Skeletal muscle cell (primary cell): ENCODE measurements at places on chromosomes 4 and X.
A peak's percentile ranks its signal among the peaks of the same experiment; 100 is the strongest.

GRCh38 chr4:146342600-146343192 lies 128.4 kb downstream of the REELD1 start:
- DNase-seq = no peak

DNA sequence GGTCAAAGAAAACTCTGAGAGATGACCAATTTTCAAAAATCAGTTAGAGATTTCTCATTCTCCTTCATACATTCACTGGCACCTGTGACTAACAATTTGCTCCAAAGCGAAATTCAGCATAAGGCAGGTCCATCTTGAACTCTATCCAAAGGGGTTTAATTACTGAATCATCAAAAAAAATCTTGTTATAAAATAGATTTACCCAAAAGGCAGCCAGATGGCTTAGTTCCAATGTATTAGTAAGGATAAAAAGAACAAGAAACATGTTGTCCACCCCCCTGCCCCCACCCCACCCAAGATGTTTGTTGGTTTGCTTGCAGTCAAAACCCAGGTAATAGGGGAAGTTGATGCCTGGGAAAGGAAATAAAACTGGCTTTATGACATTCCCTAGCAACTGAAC lies 200.3 kb downstream of the ANTXR2 start:
- no peak for DNase-seq

DNA sequence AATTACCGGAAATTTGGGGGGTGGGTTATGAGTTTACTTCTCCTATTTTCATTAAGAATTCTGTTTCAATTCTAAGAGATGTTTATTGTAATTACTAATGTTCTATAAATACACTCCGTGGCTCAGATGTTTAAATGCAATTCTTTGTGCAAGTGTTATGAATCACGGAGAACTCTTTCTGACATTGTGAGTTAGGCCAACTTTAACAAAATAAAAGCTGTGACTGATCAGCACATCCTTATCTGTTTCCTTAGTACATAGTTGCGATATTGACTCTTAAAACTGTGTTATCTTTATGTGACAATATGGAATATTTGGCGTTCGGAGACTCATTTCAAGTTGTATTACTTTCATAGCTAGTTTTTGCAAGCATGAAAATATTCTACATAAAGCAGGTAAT lies 902 bp downstream of the KLHL4 start:
- no peak for DNase-seq

DNA sequence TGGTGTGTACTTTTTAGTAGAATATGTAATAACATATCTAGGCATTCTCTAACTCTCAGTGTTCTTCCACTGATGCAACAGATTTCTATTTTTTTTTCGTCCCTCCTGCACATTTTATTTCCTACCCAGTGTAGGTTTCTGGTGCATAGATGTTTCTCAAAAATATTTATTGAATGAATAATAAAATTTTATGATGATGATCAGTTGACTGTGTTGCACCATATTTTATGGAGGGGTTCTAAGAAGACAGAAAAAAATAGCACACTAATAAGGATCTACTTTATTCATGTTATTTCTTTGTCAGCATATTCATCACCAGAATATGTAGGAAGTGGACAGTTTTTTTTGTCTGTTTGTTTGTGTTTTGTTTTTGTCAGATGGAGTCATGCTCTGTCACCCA lies 2529.3 kb downstream of the ARAP2 start:
- DNase-seq = no peak

DNA sequence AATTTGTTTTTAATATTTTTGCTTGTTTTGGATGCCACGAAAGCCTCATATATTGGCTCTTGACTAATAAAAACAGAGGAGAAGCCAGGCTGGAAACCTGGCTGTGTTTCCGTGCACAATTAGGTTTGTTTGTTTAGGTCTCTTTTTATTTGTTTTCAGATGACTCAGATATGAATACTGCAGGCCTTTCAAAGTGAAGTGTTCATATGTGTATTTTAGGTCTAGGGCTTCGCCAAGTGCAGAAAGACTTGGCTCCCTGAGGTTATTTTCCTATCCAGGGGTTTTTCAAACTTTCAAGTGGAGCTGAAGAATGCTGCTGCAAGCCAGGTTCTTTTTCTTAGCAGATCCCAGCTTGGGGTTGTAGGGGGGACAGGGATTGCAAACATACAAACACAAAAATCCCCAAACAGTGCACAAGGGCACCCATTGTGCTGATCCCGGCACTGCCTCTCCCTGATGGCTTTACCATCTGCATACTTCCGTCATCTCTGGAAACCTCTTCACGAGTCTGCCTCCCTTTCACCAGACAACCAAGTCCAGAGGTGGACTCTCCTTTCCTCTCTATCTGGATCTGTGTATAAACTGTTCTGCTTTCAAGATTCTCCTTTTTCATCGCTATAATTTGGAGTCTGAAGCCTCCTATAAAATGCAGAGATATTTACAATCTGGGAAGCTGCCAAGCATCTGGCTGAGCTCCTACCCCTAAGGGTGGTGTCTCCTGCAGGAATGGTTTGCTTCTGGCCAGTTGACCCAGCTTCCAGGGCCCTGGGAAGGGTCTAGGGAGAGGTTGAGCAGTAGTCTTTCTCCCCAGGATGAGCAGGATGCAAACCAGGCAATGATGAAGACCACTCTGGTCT lies 108.6 kb downstream of the SMIM20 start:
- peak; percentile 43 for DNase-seq

GRCh38 chr4:164807611-164808010 lies 53.7 kb downstream of the SMIM31 start:
- no peak for DNase-seq

GRCh38 chr4:104575278-104575677 lies 80.6 kb upstream of the CXXC4 start:
- DNase-seq = no peak
